GM12878 (cell line): ENCODE measurements at places on chromosomes 7 and 10. TPM values are rescaled to one million over a fixed set of nuclear protein-coding genes. Genes with fewer than 3 reads are reported as not detected.

Gene ENTPD1
- total RNA-seq, result 191 and 192 TPM in 2 replicates

Gene ACSL5
- total RNA-seq, result 40.3 and 40.4 TPM in 2 replicates

Gene CARD11
- total RNA-seq, result 70.0 and 72.0 TPM in 2 replicates

Gene TMEM176A
- not detected in 2 replicates for total RNA-seq

Gene GTF2I
- 161 and 172 TPM in 2 replicates for total RNA-seq

Gene TOMM7
- 234 and 256 TPM in 2 replicates for total RNA-seq

Gene SUGCT
- 0.51 and 1.0 TPM in 2 replicates for total RNA-seq

Gene GIMAP4
- total RNA-seq, result 0.54 and 1.0 TPM in 2 replicates

Gene RBM20
- 0.13 and 0.26 TPM in 2 replicates for total RNA-seq

Gene CCZ1B
- total RNA-seq, result 33.9 and 49.6 TPM in 2 replicates

Gene ZMYND11
- 13.3 and 16.8 TPM in 2 replicates for total RNA-seq

Gene SCIN
- total RNA-seq, result 0.80 and 2.1 TPM in 2 replicates

Gene TMEM176B
- 0.21 and 0.36 TPM in 2 replicates for total RNA-seq

Gene UFSP1
- total RNA-seq, result 4.7 and 5.6 TPM in 2 replicates

Gene RNF148
- total RNA-seq, result not detected in 2 replicates

Gene FGFR2
- 0.15 and 0.32 TPM in 2 replicates for total RNA-seq
